ENCODE measurements at places on chromosomes 3 and 15.

GRCh38 chr3:132382267-132382666 is 35.0 kb upstream of the DNAJC13 start:
- no peak for DNase-seq

- DNase-seq: peak; percentile 21
These were observed 37.2 kb downstream of the SSUH2 start for GRCh38 chr3:8607234-8608040.

GRCh38 chr3:143258692-143259091 is 139.1 kb downstream of the CHST2 start:
- no peak for DNase-seq

DNA sequence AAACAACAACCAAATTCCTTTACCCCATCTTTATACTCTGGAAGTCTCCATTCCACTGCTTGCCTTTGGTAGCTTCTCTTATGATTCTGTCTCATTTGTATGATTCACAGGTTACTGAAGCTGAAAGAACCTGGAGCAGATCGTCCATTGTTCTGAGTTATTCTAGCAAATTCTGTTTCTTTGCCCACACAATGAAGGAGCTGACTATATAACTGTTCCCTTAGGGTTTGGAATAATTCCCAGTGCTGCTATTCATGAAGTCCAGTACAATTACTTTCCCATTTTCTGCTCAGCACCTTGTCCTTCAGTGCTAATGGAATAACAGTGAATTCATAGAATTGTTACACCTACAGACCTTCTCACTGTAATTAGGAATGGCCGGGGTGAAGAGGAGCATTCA is 167.8 kb downstream of the CHST2 start:
- no peak for DNase-seq

DNA sequence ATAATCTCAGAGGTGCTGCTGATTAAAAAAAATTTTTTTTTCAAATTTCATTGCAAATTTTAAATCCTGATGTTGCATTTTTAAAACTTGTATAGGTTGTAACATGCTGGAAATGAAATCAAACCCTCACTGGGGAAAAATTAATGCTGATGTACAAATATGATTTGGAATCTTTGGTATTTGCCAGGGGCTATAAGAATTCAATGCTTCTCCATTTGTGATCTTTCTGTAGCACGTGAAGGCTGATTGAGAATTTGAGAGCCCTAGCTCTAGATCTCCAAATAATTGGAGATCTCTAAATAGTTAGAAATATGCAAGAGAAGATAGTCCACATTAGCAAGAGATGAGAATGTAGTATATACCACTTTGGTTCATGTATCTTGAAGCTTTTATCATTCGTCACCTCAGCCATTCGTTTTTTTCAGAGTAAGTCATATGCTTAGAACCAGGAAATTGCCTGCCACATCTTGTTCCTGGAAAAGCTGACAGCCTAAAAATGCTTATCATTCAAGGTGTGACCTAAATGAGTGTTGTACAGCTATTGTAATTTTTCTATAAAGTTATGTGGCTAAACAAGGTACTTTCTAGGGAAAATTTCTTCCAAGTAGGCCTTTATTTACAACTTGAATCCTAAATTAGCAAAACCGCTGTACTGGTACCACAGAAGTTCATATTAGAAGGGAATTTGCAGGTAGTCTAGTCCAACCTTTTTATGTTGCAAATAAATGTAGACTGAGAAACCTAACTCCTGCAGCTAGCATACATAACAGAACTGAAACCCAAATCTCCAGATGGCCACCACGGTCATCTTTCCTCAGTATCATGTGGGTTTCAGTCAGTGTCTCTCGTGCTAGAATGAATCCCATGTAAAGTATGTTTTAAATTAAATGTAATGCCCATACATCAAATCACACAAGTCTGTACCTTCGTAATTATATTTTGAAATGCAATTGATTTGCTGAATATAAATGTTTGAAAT is 48.5 kb downstream of the FNDC3B start:
- no peak for DNase-seq

GRCh38 chr15:34628577-34629152 is 45.2 kb upstream of the GOLGA8B start:
- no peak for DNase-seq

DNA sequence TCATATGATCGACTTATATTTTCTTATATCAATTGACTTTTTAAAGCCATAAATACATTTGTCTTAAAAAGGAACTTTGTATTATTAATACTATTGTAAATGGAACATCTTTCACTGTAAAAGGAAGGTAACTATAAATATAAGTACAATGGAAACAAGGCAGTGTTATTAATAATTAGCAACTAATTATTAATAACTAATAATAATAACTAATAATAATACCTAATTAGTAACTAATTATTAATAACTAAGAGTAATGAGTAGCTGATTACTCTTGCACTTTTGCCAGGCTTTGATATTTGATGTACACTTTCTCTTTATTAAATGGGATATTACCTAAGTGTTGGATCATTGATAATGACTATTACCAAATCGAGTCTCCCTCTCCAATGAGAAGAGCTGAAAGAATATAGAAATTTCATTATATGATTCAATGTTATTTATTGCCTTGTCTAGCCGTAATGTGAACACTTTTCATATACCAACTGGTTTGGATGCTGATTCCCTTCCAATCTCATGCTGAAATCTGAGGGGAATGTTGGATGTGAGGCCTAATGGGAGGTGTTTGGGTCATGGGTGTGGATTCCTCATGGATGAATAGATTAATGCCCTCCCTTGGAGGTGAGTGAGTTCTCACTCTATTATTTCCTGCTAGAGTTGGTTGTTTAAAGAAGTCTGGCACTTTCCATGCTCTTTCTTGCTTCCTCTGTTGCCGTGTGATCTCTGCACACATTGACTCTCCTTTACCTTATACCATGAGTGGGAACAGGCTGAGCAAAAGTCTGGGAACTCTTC is 202.1 kb upstream of the ZBTB20 start:
- no peak for DNase-seq

- no peak for DNase-seq
These were observed 245.0 kb upstream of the RASGRP1 start for GRCh38 chr15:38809621-38810020.

- no peak for DNase-seq
These were observed 407.0 kb downstream of the GAP43 start for GRCh38 chr3:116030131-116030850.

Measured in COLO829 (cell line).